ENCODE measurements at places on chromosomes 2 and 18. TPM values are rescaled to one million over a fixed set of nuclear protein-coding genes. Genes with fewer than 3 reads are reported as not detected.

HNMT gene
- total RNA-seq, result 19.1 TPM

ALPP gene
- not detected for total RNA-seq

SH3YL1 gene
- 66.7 TPM for total RNA-seq

EHD3 gene
- total RNA-seq, result 95.6 TPM

ANKRD23 gene
- 9.9 TPM for total RNA-seq

ATOH8 gene
- total RNA-seq, result 24.2 TPM

SERPINB2 gene
- not detected for total RNA-seq

FNDC4 gene
- 50.1 TPM for total RNA-seq

CNGA3 gene
- total RNA-seq, result 1.6 TPM

NOP58 gene
- total RNA-seq, result 42.4 TPM

CDCA7 gene
- total RNA-seq, result 0.93 TPM

TBR1 gene
- total RNA-seq, result 139 TPM

HES6 gene
- 39.6 TPM for total RNA-seq

COL4A3 gene
- 3.0 TPM for total RNA-seq

DSG4 gene
- not detected for total RNA-seq

PLA2R1 gene
- 7.5 TPM for total RNA-seq

CFAP65 gene
- total RNA-seq, result 2.5 TPM

Measured in dorsolateral prefrontal cortex (tissue), 122 donors.